ENCODE measurements at places on chromosomes 2 and 18.

GRCh38 chr18:28735731-28736130 lies 558.8 kb upstream of the CDH2 start:
- no peak for DNase-seq

- DNase-seq: no peak
These were observed 737 bp upstream of the RNF181 start for GRCh38 chr2:85594715-85595300.

- DNase-seq: no peak
These were observed 27.5 kb downstream of the TSHZ1 start for GRCh38 chr18:75238100-75238499.

GRCh38 chr2:8447610-8448221 lies 234.1 kb upstream of the ID2 start:
- no peak for DNase-seq

DNA sequence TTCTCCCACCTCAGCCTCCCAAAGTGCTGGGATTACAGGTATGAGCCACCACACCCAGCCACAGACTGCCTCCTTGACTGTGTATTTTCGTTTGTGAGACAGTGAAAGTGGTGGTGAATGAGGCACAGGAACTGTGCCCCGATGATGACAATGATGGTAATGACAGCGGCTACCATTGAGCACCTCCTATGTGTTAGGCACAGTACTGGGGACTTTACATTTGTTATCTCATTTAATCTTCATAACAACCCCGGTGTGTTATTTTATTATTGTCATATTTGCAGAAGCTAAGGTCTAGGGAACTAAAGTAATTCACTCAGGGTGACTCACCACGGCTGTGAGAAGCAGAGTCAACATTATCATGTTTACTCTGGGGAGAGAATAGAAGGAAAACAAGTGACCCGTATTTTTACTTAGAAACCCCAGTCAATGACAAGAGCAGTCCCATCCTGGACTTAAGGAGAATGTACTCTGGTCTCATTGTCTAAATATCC lies 77.6 kb upstream of the ALPP start:
- DNase-seq: peak; percentile 22

Measured in suppressor macrophage treated with lipopolysaccharide for 4 hours (primary cell).